Activated CD8-positive, alpha-beta memory T cell treated with anti-CD3 and anti-CD28 coated beads for 4 hours (primary cell): ENCODE measurements at places on chromosomes 2 and 18.

DNA sequence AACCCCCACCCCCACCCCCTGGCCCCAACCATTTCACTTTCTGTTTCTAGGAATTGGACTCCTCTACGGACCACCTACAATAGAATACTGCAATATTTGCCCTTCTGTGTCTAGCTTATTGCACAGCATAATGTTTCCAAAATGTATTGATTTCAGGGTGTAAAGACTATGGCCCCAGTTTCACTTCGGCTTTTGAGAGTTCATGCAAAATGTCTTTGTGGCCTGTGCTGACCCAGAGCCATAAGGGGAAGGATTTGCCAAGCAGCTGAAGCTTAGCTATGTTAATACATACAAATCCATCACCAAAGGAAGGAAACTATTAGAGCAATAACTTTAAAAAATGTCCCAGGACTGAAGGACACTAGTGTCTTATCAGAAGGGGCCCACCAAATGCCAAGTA lies 11.2 kb upstream of the ATP9B start:
- no peak for DNase-seq

DNA sequence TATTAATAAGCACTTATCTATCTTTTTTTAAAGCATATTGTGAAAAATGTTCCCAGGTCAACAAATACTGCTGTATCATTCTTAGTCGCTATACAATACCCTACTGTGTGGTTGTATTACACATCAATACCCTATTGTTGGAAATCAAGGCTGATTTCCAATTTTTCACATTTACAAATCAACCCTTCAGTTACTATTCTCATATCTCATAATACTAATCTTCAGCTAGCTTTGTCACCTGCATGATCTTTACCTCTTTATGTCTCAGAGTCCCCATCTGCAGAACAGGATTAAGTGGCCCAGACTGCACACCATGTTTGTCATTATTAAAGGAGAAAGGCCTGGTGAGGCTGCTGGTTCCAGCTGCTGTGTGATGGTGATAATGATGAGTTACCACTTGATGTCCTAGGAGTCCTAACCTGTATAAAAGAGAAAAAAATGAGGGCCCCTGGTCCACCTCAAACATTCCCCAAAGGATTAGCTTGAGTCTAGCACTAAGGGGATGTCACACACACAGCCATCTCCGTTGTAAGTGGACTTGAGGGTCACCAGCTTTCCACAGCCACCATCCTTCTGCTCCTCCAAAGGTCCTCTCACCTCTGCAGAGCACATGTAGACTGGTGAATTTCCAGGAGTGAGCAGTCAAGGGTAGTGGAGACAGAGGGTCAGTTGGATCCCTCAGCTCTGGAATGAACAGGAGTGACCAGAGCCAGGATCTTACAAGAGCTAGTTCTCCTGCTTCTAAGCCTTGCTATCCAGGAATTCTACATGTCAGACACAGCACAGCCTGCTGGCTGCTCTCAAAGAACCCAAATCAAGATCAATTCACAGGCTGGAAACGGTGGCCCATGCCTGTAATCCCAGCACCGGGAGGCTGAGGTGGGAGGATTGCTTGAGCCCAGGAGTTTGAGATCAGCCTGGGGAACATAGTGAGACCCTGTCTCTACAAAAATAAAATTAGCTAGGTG lies 36.0 kb upstream of the BIN1 start:
- no peak for DNase-seq

GRCh38 chr2:6312367-6312766 lies 553.3 kb downstream of the CMPK2 start:
- no peak for DNase-seq

- no peak for DNase-seq
These were observed 271.0 kb downstream of the TGIF1 start for GRCh38 chr18:3720818-3721545.

GRCh38 chr2:234198976-234199375 lies 148.5 kb downstream of the SPP2 start:
- DNase-seq: no peak

DNA sequence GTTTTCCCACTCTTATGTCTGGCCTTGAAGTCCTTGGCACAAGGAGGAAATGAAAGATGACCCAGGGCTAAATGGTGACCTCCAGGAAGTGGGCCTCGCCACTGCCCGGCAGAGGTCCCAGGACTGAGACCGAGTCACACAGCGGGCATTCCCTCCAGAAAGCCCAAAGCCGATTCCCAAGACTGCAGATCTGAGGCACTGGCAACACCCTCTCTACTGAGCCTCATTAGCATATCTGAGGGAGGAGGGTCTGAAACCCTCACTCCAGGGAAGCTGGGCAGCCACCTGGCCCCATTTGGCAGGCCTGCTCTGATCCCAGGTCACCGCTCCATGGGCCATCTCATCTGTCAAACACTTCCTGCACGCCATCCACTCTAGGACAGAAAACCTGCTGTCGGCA lies 29.1 kb downstream of the FAM178B start:
- DNase-seq: no peak

DNA sequence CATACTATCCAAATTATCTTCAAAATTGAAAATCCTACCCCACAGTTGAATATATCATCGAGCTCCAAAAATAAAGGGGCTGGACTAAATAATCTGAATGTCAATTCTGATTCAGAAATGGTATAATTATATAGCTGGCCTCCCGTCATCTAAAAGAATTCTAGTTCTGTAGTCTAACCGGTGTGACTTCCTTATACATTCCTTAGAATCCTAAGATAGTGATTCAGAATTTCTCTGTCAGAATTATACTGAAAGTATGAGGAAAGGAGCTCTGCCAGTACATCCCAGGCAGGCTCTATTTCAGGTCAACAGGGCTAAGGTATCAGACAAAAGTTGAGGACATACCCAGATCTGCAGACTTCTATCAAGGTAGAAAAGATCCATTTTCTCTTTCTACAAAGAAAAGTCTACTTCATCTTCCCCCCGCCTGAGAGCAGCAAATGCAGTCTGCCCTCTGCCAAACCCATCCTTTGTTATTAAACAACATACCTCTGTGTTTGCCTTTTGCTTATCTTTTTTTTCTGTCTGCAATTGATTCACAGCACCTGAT lies 128.5 kb downstream of the METTL4 start:
- no peak for DNase-seq

- DNase-seq: no peak
These were observed 222.8 kb downstream of the FBXO15 start for GRCh38 chr18:73924836-73925235.

GRCh38 chr2:202032846-202033316 lies 774 bp upstream of the FZD7 start:
- DNase-seq: no peak

GRCh38 chr18:78995740-78996395 lies 16.2 kb downstream of the SALL3 start:
- DNase-seq: no peak
